ENCODE measurements at places on chromosomes 2 and 18. TPM values are rescaled to one million over a fixed set of nuclear protein-coding genes. Genes with fewer than 3 reads are reported as not detected.
A peak's percentile ranks its signal among the peaks of the same experiment; 100 is the strongest.

HEATR5B gene
- total RNA-seq, result 27.6 TPM

CHAC2 gene
- 2.0 TPM for total RNA-seq

STPG4 gene
- 0.25 TPM for total RNA-seq

C2orf81 gene
- 5.8 TPM for total RNA-seq

DNAJC5G gene
- total RNA-seq, result 0.77 TPM

CSRNP3 gene
- 3.1 TPM for total RNA-seq

CERKL gene
- 9.4 TPM for total RNA-seq

DNER gene
- 61.5 TPM for total RNA-seq

UGT1A3 gene
- total RNA-seq, result not detected

TNFAIP6 gene
- total RNA-seq, result 9.1 TPM

KCNIP3 gene
- 6.8 TPM for total RNA-seq

NT5C1B gene
- total RNA-seq, result 1.0 TPM

WDR33 gene
- total RNA-seq, result 80.9 TPM

DNA sequence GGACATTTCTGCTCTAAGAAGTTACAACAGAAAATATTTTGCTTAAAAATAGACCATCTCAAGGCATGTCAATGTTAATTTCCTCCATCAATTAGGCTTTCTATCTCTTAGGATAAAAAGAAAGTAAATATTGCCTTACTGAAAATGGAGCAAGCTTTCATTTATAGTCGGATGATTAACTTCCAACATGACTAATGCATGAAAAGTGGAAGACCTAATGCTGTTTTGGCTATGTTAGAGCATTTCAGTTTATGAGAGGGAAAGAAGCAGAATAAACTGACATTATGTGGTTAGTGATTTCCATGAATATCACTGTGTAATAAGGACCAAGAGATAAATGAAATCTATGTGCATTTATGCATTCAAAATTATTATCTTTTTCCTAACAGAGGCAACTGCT lies 475.2 kb upstream of the UBE2E3 start:
- ATAC-seq, result no peak

- ATAC-seq, result no peak
Measured at GRCh38 chr18:39748727-39749126, 2183.1 kb upstream of the CELF4 start.

GRCh38 chr18:77857678-77858655 lies 608.3 kb downstream of the GALR1 start:
- ATAC-seq, result peak; percentile 79

- ATAC-seq, result no peak
Measured at GRCh38 chr2:117856415-117857210, 42.1 kb downstream of the DDX18 start.

GRCh38 chr2:9244985-9245544 lies 38.5 kb downstream of the ASAP2 start:
- ATAC-seq, result no peak

GRCh38 chr2:215635071-215635787 lies 199.4 kb upstream of the FN1 start:
- no peak for ATAC-seq

GRCh38 chr2:168897449-168897848 lies 3.6 kb upstream of the G6PC2 start:
- no peak for ATAC-seq

- ATAC-seq, result no peak
Measured at GRCh38 chr2:215697003-215697402, 261.1 kb upstream of the FN1 start.

DNA sequence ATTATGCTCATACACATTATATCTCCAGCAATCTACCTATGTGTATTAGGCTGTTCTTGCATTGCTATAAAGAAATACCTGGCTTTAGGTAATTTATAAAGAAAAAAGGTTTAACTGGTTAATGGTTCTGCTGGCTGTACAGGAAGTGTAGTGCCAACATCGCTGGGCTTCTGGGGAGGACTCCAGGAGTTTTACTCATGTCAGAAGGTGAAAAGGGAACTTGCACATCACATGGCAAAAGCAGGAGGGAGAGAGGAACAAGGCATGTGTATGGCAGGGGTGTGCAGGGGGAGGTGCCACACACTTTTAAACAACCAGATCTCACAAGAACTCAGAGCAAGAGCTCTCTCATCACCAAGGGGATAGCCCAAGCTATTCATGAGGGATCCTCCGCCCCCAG lies 715.4 kb upstream of the ZEB2 start:
- ATAC-seq, result no peak

DNA sequence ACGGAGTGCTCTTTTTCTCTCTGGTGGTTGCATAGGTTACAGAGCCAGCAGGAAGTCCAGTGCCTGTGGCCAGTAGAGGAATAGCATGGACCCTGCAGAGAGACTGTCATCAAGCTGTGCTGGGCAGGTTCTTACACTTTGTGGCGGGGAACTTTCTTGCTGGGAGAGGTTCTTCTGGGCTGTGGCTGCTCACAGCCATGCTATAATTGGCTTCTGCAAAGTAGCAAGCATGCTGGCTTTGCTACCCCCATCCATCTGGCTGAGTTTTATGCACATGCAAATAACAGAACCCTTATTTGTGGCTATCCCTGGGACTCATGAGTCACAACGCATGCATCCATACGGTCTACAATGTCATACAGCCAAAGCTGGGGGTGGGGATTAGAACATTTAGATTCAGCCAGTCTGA lies 68.9 kb downstream of the PLCL1 start:
- ATAC-seq, result peak; percentile 96

- ATAC-seq, result no peak
Measured at GRCh38 chr2:101037161-101037755, 35.2 kb downstream of the RPL31 start.

DNA sequence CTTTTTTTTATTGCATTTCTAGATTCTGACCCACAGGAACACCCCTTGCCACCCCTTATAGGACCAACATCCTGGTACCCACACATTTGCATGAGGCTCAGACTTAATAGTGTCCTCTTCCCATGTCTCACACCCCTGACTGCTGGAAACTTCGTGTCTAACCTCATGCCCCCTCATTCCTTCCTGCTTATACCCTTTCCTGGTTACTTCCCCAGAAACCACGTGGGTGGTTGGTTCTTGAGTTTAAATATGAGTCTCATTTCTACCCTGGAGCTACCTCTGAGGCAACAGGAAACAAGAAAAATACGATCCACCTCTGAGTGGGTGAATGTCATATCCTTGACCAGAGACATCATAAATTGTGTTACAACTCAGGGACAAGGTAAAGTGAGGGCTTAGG lies 1.6 kb downstream of the TNP1 start:
- ATAC-seq, result no peak

- ATAC-seq, result no peak
Measured at GRCh38 chr2:113053666-113054065, 999 bp upstream of the IL36B start.

- no peak for ATAC-seq
Measured at GRCh38 chr2:3010001-3010400, 367.6 kb downstream of the EIPR1 start.

DNA sequence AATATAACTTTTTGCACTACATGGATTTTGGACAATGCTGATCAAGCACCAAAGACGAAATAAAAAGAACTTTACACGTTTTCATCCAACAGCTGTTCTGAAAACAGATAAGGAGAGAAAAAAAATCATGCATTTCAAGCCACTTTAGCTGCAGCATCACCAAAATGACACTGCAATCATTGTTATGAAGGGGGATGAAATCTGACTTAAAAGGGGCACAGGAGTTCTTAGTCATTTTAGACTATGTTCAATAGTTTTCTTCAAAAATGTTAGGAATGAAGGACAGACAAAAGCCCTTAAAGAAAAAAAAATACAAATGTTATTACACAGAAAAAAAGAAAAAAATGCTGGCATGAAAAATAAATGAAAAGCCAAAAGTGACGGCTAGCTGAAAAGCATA lies 71.2 kb downstream of the CUL3 start:
- ATAC-seq, result no peak

DNA sequence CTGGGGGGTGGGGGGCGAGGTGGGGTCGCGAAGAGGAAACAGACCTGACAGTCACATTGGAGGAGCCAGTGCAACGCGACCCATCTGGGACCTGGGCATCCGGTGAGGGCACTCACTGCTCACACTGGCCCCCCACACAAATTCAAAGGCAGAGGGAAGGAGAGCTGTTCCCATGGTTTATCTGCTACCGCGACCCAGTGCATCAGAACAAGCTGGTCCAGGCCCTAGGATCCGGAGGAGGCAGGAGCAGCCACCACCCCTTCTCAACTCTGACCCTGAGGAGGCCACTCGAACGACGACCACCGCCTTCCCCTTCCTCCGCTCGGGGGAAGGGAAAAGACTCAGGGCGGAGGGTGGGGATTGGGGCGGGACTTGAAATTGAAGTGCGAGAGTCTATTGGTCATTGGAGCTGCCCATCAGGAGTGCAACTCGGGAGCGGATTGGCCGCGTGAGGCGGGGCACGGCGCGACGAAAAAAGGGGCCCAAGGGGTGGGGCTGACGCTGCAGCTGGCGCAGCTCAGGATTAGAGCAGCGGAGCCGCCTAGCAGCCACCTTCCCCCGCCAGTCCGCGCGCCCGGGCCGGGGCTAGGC lies at the start of gene CDK5R2:
CDK5R2 (plus strand) TSS at position 526 of the 591 bp plus-strand sequence. CDS start 155 bp downstream, outside the sequence.
- peak; percentile 77 for ATAC-seq

DNA sequence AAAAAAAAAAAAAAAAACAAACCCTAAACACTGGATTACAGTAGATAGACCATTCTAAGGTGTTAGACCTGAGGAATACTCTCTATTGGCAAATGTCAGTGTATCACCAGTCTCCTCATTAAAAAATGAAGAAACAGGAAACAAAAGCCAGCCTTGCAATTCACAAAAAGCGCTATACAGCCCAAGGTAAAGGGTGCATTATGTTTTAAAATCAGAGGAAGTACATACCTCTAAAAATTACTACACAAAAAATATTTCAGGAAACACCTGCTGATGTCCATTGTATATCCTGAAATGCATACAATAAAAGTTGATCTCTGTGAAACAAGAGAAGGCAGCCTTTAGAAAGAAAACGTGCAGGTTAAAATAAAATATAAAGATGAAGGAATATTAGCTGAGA lies 54.9 kb upstream of the TSPYL6 start:
- no peak for ATAC-seq

DNA sequence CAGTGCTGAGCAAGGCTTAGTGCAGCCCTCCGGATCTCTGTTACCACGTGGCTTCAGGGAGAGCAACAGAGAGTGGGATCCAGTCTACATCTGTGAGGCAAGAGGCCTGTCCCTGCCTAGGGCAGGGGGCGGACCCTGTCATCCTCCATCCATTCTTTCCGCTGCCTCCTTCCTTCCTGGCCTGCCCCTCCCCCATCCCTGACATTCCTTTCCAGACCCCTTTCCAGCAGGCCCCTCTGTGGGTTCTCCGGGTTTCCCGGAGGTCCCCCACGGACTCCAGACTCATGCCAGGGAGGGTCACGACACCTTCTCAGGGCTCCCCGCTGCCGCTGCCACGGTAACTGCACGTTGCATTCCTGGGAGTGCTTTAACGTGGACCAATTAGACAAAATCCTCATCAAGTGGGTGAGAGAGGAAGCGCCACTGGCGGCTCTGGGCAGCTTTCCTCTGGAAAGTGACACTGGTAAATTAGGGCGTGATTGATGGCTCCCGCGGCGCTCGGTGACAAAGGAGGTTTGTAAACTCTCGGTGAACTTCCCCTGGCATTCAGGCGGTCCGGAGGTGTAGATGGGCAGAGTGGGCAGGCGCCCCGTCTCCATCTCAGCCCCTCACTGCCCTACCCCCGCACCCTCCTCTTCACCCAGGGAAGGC lies 11.4 kb downstream of the ATOH8 start:
- peak; percentile 81 for ATAC-seq

DNA sequence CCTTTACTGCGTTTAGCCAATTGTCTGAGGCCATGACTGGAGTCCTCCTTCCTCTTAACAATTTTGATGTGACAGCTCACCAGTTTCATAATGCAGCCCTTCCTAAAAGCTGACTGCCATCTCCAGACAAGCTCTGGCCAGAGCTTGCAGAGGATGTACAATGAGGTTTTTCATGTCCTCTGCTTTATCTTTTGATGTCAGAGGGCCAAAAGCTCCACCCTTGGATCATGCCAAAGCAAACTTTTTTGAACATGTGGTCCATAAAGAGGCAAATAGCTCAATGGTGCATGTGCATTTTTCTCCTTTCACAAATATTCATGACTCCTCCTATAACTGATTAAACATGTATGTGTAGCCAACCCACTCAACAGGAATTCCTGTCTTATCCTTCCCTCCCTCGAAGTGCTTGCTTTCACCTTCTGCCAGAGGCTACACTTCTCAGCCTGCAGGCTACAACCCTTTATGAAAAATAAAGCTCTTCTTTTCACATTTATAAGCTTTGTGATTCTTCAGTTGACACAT lies 266.2 kb downstream of the FBXO15 start:
- no peak for ATAC-seq

- no peak for ATAC-seq
Measured at GRCh38 chr2:45891719-45892424, 240.4 kb downstream of the PRKCE start.

- ATAC-seq, result no peak
Measured at GRCh38 chr18:35413163-35413511, 36.0 kb upstream of the ZNF396 start.

DNA sequence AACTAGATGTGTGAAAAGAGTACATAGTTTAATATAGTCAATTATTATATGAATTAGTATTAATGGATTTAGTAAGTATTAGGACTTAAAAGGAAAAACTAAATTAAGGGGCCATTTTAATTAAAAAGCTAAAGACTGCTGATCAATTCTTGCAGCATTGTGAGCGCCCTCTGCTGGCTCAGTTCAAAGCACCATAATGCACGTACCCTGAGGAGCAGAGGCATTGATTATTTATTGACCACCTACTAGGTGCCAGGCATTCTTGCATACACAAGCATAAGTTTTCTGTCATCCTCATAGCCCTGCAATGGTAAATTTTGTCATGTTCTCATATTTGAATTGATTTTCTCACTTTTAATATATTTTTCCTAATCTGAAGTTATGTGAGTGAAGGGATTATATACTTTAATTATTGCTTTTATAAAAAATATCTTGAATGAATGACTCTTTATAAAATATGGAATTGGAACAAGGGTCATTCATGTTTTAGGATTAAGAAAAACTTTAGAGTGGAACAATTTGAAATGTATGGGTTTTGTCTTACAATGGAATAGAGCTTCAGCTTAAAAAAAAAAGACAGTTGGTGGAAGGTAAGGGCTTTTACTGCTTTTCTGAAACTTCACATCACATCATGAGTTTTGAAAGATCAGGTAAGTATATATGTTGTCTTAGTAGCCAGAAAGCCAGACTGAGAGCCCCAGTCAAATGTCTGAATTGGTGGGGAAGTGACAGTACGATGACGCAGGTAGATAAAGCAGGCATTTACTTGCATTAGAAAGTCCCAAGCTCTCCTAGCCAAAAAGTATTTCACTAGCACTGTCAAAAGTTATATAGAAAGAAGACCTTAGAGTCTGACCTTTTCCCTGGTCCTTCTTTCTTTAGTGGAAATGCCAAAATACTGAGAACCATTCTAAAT lies 9.7 kb downstream of the ITGA4 start:
- no peak for ATAC-seq

- no peak for ATAC-seq
Measured at GRCh38 chr18:54775686-54776085, 52.6 kb upstream of the RAB27B start.

DNA sequence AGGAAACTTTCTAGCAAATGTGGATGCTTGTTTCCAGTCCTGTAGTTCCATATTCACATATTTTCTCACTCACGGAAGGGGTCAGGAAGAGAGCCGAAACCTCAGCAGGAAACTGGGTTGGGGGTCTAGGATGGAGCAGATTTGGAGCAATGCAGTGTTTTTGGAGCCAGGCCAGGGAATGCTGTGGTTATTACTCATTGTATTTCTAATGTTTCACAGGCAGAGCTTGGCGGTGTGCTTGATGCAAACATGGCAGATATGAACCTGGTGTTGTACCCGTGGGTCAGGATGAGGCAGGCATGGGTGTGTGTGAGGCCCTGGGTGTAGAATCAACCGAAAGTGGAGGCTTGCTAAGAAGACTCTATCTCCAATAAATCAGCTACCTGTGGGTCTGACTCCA lies 34.6 kb upstream of the ACKR3 start:
- no peak for ATAC-seq

Data from motor neuron (in vitro differentiated cells).